ENCODE measurements at places on chromosomes 1 and 21.

GRCh38 chr1:244050835-244051444 is at the start of gene ZBTB18:
TSS of gene ZBTB18 (plus strand) at chr1:244051283. CDS start at chr1:244051432, 149 bp downstream.
- no peak for DNase-seq

DNA sequence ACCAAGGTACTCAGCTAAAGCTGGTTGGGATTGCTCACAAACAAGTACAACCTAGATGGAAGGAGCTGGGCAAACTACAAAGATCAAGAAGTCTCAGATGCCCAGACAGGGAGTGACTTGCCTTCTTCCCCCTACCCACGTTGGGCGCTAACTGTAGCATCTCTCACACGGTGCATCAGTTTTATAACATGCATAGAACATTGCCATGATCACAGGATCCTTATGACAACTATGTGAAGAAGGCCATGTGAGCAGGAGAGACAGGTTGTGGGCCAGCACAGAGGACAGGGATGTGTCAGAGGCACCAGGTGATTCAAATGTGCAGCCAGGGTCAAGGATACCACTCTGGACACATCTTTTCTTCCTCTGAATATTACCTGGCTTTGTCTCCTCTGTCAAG is 28.3 kb upstream of the CYP4B1 start:
- DNase-seq: no peak

- no peak for DNase-seq
Measured at GRCh38 chr1:24383381-24383940, 30.1 kb downstream of the STPG1 start.

GRCh38 chr1:189149547-189150375 is 1327.9 kb downstream of the BRINP3 start:
- no peak for DNase-seq

GRCh38 chr1:185400052-185400451 is 83.0 kb upstream of the IVNS1ABP start:
- no peak for DNase-seq

GRCh38 chr1:6911021-6911941 is 126.0 kb downstream of the CAMTA1 start:
- no peak for DNase-seq

DNA sequence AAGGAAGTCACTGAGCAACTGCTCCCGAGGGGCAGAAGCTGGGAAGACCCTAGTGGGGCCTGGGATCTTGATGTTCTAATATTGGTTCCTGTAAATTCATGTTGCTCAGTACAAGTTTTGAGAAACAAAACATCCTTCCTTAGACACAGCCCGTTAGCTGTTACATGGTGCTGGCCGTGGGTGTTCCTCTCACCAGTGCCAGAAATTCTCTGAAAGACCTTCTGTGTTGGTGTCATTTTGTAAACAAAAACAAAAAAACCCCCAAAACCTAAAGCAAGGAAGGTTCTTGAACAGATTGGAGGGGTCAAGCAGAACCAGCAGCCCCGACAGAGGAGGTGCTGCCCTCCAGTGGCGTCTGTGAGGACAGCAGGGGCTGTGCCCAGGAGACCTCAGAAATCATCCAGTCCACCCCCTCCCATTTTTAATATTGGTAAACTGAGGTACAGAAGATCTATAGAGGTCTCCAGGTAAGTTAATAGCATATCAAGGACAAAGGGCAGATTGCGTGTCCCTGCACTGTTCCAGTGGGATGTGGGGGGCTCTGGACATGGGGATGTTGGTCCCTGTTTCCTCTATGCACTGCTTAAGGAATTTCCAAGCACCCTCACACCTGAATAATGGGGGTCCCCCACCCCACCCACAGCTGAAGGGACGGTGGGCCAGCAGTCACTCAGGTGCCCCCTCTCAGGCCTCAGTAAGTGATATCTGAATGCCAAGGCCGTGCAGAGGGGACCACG is 38.2 kb downstream of the SLC2A7 start:
- peak; percentile 34 for DNase-seq

- DNase-seq: peak; percentile 6
Measured at GRCh38 chr1:110746644-110747259, 72.0 kb upstream of the KCNA3 start.

GRCh38 chr1:20361805-20362381 is 71.2 kb downstream of the VWA5B1 start:
- DNase-seq: no peak

- no peak for DNase-seq
Measured at GRCh38 chr1:56952501-56952900, 13.3 kb downstream of the C8B start.

- DNase-seq: no peak
Measured at GRCh38 chr1:207959141-207959825, 48.4 kb upstream of the CD34 start.
